Sciatic nerve (tissue), 2 donors: ENCODE measurements at places on chromosomes 1 and 21.

GRCh38 chr1:157580179-157580827, 17.6 kb downstream of the FCRL4 start:
- DNase-seq = no peak

GRCh38 chr1:28147264-28148094, 29.0 kb downstream of the PTAFR start:
- DNase-seq = no peak

DNA sequence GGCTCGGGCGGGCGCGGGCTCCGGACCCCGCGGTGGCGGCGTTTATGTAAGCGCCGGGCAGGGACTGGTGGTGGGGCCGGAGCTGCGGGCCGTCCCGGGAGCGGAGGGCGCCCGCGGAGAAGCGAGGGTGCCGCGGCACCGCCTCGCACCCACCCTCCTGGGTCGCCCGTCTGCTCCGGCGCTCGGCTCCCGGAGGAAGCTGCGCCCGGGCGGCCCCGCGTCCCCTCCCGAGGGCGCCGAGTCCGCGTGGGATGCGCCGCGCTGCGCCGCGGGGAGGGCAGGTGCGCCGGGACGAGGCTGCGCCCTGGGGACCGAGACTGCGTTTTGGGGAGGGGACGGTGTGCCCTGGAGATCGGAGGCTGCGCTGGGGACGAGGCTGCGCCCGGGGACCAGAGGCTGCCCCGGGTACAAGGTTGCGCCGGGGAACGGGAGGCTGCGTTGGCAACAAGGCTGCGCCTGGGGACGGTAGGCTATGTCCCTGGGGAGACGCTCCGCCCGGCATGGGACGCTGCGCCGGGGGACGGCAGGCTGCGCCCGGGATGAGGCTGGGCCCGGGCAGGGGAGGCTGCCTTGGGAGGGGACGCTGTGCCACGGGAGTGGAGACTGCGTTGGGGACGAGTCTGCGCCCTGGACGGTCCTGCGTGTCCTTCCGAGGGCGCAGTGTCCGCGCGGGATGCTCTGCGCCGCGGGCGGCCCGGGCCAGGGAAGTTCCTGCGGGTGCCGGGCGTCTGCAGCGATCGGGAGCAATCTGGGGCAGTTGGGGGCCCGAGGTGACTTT, 627 bp downstream of the ADARB1 start:
- no peak for DNase-seq

GRCh38 chr1:212108187-212108586, 72.6 kb downstream of the DTL start:
- no peak for DNase-seq

- peak; percentile 40 for DNase-seq
Observed at GRCh38 chr1:30325085-30325935, 398.1 kb downstream of the MATN1 start.

- no peak for DNase-seq
Observed at GRCh38 chr1:59006289-59006658, 222.4 kb upstream of the JUN start.
